HCT116 (cell line): ENCODE measurements at places on chromosomes 5 and 9.

- DNase-seq: no peak
These were observed 20.2 kb downstream of the ZBED3 start for GRCh38 chr5:77066823-77067442.

GRCh38 chr5:179375831-179376365 lies 30.6 kb upstream of the ADAMTS2 start:
- no peak for DNase-seq

DNA sequence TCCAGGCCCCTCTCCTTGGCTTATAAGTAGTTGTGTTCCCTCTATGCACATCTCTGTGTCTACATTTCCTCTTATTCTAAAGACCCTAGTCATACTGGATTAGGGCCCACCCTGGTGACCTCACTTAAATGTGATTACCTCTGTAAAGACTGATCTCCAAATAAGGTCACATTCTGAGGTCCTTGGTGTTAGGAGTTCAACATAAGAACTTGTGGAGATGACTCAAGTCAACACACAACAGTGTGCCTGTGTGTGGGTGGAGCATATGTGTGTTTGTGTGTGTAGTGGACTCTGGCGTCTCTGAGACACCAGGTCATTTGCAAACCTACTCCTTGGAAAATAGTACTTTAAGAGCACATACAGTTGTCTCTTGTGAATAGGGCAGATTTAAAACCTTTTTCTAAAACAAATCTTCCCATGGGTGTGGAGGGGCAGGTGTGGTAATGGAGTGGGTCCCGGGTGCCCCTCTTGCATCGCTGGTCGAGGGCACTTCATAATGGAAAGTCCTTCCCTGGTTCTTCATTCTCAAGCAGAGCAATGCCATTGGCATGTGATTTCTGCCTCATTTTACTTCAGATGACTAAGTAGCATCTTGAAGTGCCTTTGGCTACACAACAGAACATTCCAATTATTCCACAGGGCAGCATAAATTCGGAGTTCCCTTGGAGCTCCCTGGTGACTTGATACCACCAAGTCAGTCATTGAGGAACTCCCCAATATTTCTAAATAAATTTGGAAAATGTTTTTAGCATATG lies 84.4 kb downstream of the C9orf152 start:
- DNase-seq: no peak

DNA sequence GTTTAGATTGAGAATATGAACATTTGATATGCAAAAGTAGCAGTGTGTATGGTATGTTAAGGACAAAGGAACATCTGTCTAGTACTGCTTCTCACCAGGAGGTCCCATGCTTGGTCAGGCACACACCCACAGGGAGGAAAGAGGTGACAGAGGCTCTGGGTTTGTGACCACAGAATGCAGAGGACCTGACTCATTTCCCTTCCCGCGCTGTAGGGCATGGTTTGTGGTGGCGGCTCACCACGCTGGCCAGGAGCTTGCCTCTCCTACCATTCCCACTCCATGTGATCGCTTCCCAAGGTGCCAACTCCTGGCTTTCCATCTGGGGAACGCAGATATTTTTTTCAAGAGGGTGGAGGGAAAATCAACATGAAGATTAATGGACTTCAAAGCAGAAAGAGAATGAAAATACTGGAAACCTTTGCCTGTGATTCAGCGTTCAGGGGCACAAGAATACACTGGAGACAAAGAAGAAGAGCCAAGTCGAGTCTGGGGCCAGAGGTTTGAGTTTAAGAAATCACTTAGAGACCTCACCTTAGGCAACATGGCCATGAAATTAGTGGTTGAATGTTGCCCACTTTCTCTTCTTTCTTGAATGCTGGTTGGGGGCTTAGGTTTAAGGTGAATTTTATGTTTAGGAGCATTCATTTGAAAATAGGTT lies 477.8 kb downstream of the CCDC171 start:
- peak; percentile 84 for DNase-seq

DNA sequence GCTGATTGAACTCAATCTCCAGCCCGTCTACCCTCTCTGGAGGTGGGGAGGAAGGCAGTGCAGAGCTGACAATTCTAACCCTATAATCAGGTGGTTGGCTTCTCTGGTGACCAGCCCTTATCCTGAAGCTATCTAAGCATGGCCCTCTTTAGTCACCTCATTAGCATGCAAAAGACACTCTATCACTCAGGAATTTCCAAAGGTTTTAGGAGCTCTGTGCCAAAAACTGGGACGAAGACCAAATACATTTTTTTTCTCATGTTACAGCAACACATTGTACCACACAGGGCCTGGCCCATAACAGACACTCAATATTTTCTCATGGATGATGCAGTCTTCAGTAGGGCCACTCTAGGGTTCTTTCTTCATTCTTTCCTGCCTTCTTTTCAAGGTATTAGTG lies 118.8 kb upstream of the VLDLR start:
- no peak for DNase-seq

DNA sequence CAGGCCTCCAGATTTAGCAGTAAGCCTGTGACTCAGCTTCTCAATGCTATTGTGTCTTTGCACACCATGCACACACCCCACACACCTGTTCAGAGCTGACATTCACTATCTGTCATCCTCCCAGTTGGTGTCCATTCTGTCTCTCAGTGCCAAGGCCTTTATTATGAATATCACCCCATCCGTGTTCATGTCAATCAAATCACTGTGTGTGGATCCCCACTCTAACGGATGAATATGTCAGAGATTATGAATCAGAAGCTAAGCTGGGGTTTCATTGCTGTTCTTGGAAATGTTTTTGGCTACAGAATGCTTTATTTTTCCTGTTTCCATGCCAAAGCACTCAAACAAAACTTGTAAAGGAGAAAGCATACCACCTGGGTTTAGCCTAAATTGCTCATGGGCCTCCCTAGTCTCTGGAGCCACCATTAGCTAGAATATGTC lies 9.4 kb upstream of the MAMDC2 start:
- no peak for DNase-seq

DNA sequence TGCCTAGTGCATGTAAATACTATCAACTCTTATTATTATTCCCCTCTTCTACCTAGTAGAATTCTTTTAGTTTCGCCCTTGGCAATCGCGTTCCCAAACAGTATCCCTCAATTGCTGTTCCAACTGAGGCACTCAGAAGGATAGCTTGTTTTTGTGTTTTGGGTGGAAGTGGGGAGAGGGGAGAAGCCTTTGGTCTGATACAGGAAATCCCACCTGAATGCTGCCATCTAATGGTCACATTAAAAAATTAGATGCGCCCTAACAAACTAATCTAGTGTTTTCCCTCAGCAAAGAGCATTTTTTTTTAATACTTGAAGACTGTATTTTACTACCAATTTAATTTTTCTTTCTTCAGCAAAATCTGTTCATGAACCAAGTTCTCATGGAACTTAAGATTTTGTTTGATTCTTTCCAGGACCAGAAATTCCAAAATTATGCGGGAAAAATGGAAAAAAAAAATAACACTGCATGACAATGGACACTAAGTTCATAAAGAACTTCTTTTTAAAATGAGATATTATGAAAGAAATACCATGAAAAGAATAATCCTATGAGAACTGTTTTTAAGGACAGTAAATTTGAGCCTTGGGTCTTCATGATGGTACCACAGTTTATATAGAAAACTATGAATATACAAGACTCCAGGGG lies 22.2 kb upstream of the GLDC start:
- DNase-seq: no peak

DNA sequence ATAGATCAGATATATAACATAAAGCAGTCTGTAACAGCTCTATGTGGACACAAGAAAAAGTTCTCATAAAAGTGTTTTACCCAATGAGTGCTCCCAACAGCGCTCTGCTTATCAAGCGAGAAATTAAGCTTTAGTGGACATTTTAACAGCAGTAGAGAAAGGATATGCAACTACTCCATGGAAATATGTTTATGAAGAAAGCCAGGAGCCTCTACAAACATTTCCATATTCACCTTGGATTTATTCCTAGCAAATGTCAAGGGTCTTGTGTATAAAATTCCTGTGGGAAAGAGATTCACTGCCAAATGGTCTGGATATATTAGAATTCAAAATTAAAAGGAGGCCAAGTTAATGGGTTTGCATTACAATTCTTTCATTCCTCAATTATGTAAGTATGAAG lies 66.5 kb downstream of the DTWD2 start:
- no peak for DNase-seq

- DNase-seq: no peak
These were observed 76.5 kb downstream of the WNK2 start for GRCh38 chr9:93260263-93261066.

GRCh38 chr5:157608972-157609565 lies 33.5 kb upstream of the ADAM19 start:
- no peak for DNase-seq

- no peak for DNase-seq
These were observed 15.9 kb downstream of the LRRC70 start for GRCh38 chr5:62594364-62594984.

DNA sequence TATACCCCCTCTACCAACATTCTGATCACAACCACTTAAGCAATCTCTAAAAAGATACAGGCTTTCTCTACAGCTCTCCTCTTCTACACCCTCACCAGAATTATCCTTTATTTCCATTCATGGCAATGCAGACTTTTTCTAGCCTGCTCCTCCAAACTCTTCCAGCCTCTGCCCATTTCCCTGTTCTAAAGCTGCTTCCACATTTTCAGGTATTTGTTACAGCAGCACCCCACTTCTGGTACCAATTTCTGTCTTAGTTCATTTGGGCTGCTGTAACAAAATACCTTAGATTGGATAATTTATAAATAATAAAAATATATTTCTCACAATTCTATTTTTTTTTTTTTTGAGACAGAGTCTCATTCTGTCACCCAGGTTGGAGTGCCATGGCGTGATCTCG lies 53.0 kb upstream of the DNAH5 start:
- DNase-seq: no peak

DNA sequence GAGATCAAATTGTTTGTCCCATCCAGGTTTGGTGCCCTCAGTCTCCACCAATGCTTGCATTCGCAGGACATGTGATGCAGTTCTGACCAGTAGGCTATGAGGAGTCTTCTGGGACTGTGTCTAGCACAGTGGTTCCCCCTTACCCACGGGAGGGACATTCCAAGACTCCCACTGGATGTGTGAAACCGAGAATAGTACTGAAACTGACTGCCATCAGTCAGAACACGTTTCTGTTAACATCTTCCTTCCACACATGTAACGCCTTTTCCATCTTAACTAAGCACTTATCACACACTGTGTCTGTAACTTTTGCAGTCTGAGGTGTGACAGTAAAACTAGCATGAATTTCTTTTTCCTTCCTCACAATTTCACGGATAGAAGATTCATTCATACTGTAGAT lies 74.7 kb downstream of the PTTG1 start:
- DNase-seq: no peak

DNA sequence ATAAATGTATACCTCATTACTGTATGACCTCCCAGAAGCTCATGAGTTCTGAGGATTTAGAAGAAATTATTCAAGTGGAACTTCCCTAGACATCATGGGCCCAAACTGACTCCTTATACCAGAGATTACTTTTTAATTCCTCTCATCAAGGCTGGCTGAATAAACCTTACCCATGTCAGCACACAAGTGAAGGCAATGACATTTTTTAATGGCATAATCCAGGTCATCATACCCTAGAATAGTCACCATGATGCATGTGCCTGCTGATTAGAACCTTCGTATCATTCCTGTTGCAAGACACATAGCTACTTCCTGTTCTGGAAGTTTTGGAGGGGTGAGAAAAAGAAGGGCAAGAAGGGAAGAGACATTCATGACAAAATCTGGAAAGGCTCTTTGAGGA lies 49.8 kb upstream of the IFNK start:
- DNase-seq: no peak

- peak; percentile 26 for DNase-seq
These were observed 47.9 kb downstream of the ADGRV1 start for GRCh38 chr5:90606539-90606938.

- no peak for DNase-seq
These were observed 4.1 kb downstream of the NRARP start for GRCh38 chr9:137297966-137298365.

DNA sequence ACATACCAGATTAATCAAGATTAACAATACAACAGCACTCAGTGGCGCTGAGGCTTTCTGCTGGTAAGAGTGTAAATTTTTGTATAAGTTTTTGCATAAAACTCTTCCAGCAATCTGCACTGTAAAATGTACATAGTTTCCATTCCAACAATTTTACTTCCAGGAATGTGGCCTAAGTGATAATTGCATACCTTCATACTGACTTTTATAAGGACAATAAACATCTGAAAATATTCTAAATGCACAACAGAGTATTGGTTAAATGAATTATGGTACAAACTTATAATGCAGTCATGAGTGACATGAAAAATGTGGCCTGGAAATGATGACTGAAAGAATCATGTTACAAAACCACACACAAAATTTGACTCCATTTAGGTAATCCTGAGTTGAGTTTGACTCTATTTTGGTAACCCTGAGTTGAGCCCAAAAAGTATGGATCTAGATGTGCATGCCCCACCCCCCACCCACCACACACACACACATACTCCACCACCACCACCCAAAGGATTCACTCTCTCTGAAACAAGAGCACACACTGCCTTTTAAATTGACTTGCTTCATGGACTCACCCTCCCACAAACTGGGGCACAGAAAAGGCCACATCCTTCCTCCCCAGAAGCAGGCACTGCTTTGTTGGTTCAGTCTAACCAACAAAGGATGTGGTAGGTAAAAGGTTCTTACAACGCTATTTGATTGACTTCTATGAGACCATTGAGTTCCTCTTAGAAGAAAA lies 137.6 kb downstream of the SUSD1 start:
- no peak for DNase-seq

DNA sequence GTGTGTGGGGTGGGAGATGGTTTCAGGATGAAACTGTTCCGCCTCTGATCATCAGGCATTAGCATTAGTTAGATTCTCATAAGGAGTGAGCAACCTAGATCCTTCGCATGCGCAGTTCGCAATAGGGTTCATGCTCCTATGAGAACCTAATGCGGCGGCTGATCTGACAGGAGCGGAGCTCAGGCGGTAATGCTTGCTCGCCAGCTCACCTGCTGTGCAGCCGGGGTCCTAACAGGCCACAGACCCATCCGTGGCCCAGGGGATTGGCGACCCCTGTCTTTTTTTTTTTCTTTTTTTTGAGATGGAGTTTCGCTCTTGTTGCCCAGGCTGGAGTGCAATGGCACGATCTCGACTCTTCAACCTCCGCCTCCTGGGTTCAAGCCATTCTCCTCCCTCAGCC lies 119.1 kb downstream of the KCNIP1 start:
- DNase-seq: no peak

GRCh38 chr9:136255896-136256890 lies 10.6 kb upstream of the QSOX2 start:
- DNase-seq: no peak
